T-cell (primary cell): ENCODE measurements at places on chromosomes 6 and 20.

DNA sequence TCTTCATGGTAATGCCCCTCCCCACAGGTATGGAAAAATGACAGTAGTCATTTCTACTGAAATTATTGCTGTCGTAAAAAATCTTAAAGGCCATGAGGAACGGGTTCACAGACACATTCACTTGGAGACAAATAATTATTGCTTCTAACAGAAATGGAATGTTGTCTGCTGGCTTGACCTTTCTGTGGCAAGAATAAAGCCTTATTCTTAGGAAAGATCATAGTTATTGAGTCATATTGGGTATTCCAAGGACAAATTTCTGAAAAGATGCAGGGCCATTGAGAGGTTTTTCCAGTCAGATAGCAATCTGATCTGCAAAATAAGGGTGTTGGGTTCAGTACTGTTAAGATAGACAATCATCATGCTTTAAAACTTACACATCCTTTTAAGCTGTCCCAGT lies 29.2 kb downstream of the AKAP7 start:
- no peak for DNase-seq

DNA sequence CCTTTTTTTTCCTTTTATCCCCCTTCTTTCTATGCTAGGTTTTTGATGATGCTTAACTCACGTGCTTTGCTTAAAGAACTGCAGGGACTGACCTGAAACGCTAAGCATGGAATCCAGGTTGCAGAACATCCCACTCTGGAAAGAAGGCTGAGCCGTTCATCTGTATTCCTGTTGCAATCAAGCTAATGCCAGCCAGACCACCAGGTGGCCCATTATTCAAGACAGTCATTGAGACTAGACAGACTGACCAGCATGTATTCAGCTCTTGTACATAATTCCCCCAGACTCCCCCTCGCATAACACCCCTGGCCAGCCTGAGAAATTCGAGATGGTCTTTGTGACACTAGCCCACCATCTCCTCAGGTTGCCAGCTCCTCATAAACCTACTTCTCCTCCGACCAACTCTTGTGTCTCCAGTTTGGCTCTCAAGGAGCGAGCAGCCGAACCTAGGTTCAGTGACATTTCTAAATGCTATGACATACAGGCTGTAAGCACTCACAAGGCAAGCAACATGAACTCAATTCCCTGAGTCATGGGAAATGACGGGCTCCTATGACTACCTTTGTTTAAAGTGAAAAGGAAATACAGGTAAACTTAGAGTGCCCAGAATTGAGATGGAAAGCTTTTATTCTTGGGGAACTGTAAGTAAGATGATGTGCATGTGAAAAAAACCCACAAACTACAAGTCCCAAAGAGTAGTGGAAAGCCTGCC lies 309.3 kb upstream of the CDYL start:
- no peak for DNase-seq

DNA sequence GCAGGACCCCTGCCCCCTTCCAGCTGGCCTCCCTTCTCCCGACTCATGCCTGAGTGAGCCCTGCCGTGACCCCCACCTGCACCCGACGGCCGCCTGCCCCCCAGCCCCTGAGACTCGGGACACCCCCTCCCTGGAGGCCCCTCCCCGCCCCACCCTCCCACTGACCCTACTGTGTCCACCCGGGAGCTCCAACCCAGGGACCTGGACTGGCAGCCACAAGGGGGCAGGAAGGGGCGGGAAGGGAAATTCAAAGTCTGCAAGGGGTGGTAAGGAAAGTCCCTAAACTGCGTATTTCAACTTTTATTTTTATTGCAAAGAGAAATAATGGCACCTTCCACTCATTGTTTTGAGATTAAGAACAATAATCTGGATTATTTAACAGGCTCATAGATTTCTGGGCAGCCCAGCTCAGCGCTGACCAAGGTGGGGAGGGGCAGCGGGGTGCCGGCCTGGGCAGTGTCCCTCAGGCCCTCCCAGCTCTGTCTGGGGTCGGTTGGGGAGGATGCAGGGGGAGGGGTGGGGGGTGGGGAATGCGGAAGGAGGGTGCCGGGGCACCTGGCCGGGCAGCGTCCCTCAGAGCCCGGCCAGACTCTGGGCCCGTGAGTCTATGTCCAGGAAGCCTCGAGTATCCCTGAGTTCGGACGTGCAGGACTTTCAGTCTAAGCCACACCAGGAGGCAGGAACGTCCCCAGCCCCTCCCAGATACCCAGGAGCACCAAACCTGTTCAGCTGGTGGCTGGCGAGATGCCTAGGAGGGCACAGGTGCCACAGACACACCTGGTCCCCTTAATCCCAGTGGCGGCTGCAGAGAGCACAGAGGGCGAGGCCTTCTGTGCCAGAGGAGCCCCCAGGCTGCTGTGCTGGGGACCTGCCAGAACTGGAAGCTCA lies 1.3 kb upstream of the PTK6 start:
- DNase-seq, result peak; percentile 51

DNA sequence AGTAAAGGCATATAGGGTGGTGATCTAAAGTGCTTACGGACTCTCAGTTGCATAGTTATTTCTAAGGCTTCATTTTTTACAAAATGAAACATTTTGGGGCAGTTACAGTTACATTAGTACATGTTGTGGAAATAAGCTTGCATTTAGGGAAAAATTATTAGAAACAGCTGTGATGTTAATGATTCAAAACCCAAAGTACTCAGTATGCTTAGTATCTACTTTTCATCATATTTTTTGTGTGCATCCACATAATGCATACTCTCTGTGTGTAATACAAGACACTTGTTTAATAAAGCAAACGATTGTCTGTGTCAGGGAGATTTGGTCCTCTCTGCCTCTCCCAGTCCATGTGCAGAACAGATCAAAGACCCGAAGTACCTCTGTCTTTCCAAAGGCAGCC lies 11.4 kb upstream of the TBX18 start:
- no peak for DNase-seq

GRCh38 chr6:110661414-110661813 lies 153.9 kb downstream of the CDK19 start:
- DNase-seq, result no peak

GRCh38 chr6:138187156-138187555 lies 25.4 kb downstream of the ARFGEF3 start:
- no peak for DNase-seq

- DNase-seq, result no peak
Observed at GRCh38 chr20:16952965-16953364, 204.8 kb downstream of the OTOR start.

GRCh38 chr6:41257369-41258195 lies 28.9 kb downstream of the TREM1 start:
- DNase-seq, result no peak

GRCh38 chr6:39411001-39411400 lies 88.5 kb upstream of the KCNK16 start:
- DNase-seq, result no peak

DNA sequence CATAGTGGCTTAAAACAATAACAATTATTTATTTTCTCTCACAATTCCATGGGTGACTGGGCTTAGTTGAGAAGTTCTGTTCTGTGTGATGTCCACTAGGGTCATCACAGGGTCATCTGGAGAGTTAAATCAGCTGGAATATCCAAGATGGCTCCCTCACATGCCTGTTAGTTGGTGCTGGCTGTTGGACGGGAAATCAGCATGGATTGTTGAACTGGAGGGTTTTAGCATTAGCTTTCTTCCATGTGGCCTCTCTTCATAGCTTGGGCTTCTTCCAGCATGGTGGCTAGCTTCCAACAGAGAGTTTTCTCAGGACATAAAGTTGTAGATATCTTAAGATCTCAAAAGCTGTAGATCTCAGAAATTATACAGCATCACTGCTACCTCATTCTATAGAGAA lies 19.6 kb downstream of the MARCKS start:
- no peak for DNase-seq

GRCh38 chr6:29483186-29483585 lies 4.6 kb downstream of the MAS1L start:
- DNase-seq, result no peak

GRCh38 chr20:10555865-10556308 lies 117.9 kb downstream of the JAG1 start:
- DNase-seq, result no peak

- DNase-seq, result no peak
Observed at GRCh38 chr6:133740816-133741215, 148.1 kb upstream of the TCF21 start.

GRCh38 chr6:170512249-170512648 lies 40.9 kb downstream of the PSMB1 start:
- DNase-seq, result no peak

GRCh38 chr6:52937908-52938307 lies 28.4 kb upstream of the GSTA3 start:
- DNase-seq, result no peak

GRCh38 chr20:20446001-20446400 lies 78.1 kb downstream of the INSM1 start:
- no peak for DNase-seq

DNA sequence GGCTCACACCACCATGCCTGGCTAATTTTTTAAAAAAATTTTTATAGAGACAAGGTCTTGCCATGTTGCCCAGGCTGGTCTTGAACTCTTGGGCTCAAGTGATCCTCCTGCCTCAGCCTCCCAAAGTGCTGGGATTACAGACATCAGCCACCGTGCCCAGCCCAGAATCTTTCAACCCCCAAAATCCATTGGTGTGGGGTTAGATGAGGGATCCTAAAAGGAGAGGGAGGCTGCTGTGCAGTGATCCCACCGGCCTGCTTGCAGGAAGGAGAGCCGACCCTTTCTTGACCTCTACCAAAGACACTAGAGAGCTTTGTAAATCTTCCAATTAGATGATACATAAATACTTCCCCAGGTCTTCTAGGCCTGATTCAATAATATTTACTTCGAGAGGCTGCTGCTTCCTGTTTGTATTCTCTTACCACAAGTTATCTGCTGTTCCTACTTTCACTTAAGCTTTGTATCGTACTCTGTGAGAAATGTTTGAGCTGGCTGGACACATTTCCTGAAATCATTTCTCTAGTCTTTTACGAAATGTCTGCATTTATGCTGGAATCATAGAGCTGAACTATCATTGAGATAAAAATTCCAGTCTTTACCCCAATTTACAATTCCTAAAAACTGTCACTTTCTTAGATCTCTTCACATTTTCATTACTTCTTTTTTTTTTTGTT lies 49.3 kb upstream of the IER3 start:
- DNase-seq, result peak; percentile 5

DNA sequence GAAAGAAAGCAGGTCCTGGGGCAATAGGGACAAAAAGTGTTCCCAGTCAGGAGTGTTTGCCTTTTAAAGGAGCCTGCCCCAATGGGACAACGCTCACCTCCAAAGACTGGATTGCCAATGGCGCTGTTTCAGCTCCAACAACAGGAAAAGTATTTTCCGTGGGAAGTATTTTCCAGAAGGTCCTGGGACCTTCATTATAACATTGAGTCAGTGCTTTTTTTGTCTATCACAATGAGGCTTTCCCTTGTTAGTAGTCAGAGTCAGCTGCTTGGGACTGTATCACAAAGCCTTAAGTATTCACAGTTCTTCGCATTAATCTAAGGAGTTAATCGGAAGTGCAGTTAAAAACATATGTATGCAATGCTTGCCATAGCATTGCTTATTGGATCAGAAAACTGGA lies 17.3 kb downstream of the TRAF3IP2 start:
- DNase-seq, result no peak
